Caki2 (cell line): ENCODE measurements at places on chromosomes 16 and 17.

- DNase-seq, result no peak
These were observed 31.7 kb downstream of the OSBPL7 start for GRCh38 chr17:47789611-47790561.

- peak; percentile 59 for DNase-seq
These were observed 694.7 kb upstream of the SALL1 start for GRCh38 chr16:51845586-51846305.

DNA sequence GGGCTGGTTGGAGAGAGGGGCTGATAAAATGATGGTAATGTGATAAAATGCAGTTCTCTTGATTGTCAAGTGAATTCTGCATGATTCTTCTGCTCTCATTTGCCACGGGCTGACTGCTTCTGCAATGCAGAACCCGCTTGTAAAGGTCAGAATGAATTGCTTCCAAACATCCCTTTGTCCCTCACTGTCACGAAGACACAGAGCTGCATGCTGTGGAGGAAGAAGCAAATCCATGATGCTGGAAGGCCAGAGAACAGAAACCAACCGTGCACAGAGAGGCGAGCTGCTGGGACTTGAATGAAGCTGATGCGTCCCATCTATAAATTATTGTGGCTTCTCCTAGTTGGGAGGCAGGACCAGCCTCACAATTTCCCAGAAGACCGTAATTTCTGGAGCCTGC, 171.6 kb downstream of the PRKCB start:
- no peak for DNase-seq

DNA sequence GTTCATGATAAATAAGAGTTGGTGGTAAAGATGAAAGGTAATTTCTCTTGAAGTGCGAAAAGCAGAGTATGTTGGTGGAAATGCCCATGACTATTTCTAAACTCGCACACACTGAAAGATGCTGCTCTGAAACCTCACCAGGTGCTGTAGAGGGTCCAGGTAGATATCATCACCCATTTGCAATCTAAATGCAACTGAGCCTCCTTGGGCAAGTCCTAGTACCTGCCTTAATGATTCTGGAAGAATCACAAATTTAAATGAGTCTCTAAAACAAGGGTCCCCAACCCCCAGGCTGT, 5.9 kb upstream of the MMD start:
- no peak for DNase-seq

GRCh38 chr16:51287121-51287755, 136.2 kb upstream of the SALL1 start:
- DNase-seq, result no peak

- no peak for DNase-seq
These were observed 5.2 kb downstream of the EPOP start for GRCh38 chr17:38669520-38669919.

DNA sequence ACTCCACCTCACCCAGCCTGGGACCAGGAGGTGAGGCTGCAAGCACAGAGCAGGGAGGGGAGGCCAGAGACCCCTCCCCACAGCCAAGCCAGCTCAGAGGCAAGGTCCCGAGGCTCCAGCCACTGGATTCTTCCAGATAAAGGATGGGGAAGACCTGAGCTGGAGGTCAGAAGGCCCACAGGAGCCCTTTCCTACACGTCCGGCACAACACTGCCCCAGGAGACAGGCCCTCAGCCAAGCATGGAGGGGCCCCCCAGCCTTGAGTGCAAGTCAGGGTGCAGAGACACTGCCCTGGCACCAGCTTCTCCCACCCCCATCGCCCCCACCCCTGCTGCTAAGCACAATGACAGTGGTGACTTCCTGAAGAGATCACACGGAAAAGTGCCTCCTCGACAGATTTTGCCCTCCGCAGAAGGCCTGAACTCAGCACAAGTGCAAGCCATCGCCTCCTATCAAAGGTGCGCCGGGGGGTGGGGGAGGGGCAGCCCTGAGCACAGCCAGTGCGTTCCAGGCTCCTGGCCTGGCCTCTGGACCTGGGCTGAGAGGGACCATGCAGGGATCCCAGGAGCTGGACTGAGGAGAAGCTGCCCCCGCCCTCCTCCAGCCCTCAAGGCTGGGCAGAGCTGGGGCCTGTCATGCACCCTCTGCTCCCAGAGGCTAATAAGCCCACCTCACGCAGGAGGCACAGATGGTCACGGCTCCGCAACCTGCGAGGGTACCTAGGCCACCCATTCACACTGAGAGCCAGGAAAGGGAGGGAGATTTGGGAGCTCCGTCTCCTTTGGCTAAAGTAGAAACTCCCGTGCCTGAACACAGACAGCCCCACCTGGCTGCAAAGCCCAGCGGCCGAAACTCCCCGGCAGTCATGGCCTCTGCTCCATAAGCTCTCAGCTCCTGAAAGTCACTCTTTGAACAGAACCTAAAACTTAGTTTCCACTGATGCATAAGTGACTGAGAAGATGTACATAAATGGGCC, 2.7 kb downstream of the MAFG start:
- peak; percentile 43 for DNase-seq
